ENCODE measurements at places on chromosomes 2 and 18.

- no peak for DNase-seq
Observed at GRCh38 chr2:237538001-237538720, 28.2 kb upstream of the PRLH start.

- no peak for DNase-seq
Observed at GRCh38 chr18:7681298-7681697, 114.2 kb downstream of the PTPRM start.

DNA sequence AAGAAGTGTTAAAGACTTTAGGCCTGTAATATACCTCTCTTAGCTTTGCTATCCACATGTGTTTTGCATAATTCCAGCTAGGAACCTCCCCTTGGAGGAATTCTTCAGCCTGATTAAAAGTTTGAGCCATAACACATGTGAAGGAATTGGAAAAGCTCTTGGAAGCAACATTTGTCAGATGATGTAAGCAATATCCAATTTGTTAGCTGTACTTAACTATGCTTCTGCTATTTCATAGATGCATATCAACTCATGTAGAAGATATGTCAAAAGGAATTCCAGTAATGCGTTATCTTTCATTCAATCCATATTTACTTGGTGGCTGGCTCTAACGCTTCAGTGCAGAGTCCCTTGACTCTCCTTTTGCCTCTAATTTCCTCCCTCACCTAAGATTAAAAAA is 46.2 kb downstream of the PKP4 start:
- no peak for DNase-seq

DNA sequence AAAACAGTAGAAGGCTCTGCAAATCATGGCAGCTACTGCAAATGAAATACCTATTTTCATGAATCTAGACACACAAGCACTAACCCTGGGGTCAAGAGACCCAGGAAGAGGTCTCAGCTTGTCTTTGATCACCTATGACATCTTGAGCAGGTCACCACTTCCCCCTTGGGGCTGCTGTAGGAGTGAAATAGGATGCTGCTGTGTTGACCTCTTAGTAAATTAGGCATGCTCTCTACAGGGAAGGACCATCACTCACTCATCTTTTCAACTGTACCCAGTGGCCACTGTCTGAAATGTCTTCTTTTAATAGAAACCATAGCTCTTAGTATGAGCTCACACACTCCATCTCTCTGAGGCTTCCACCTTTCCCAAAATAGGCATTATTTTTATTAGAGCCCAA is 83.8 kb downstream of the NCK2 start:
- DNase-seq = no peak

DNA sequence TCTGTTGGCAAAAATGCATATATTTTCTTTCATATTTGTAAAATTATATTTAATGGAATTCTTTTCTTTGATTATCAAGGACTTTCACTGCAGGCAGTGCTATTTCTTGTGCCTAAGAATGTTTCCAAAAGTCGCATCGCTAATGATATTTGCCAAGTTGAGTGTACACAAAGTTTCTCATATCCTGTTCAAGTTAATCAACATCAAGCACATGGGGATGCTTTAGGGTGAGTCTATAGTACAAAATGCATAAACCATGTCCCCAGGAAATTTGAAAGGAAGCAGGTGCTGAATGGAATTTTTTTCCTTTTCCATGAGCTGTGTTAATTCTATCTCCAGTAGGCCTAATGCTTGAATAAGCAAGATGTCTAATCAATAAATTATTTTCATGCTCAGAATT is 129.7 kb downstream of the GALNT1 start:
- no peak for DNase-seq

- no peak for DNase-seq
Observed at GRCh38 chr2:172995323-172996244, 80.1 kb upstream of the MAP3K20 start.

GRCh38 chr2:187017438-187017837 is 168.5 kb upstream of the ZSWIM2 start:
- DNase-seq = no peak

- no peak for DNase-seq
Observed at GRCh38 chr2:201257381-201257955, 2.9 kb upstream of the CASP8 start.

DNA sequence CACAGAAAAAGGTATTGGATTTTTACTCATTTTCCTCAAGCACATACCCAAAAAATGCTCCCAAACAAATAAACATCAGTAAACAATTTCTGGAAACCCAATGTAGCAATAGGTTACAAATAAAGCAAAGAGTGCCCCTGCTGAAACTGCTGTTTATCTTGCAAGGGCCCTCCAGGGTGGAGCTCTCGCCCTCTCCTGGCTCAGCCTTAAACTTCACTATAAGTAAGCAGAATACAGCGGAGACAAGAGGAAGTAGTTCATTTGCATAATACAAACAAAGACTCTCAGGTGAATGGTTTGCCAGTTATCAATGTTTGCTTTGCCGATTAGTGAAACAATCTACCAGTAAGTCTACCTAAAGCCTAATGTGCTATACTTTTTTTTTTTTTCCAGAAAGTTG is 437.6 kb downstream of the DLGAP1 start:
- DNase-seq = no peak

DNA sequence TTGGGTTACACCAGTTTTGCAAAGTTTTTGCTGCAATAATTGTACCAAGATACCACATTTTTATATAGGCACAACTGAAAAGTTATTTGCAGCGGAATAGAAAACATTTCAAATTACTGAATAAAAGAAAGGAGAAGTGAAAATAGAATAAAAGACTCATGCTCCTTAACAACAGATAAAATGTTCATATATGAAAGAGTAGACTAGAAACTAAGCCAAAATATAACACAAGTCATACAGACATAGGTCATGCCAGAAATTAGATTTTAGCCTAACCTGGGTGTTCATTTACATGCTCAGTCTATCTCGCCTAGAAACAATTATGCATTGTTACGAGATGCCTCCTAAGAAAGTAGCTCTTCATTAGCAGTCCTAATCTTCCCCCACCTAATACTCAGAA is 16.4 kb upstream of the MAP3K20 start:
- DNase-seq = no peak

- DNase-seq = no peak
Observed at GRCh38 chr2:170218456-170218855, 40.5 kb downstream of the MYO3B start.

DNA sequence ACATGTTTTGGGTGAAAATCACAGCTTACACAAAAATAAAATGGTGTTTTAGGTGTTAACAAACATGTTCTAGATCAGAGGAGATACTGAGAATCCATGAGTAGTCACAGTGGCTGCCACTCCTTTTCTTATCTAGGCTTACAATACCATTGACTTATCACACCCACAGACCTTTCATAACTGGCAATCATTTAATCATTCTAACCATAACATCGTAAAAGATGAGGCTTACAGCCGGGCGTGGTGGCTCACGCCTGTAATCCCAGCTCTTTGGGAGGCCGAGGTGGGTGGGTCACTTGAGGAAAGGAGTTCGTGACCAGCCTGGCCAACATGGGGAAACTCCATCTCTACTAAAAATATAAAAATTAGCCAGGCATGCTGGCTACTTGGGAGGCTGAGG is 18.8 kb upstream of the SERPINB5 start:
- no peak for DNase-seq

GRCh38 chr2:73931531-73932500 is 5.1 kb downstream of the DGUOK start:
- no peak for DNase-seq

GRCh38 chr2:22907330-22907729 is 477.6 kb upstream of the KLHL29 start:
- no peak for DNase-seq

- peak; percentile 55 for DNase-seq
Observed at GRCh38 chr2:37599688-37600525, 71.5 kb downstream of the CDC42EP3 start.

DNA sequence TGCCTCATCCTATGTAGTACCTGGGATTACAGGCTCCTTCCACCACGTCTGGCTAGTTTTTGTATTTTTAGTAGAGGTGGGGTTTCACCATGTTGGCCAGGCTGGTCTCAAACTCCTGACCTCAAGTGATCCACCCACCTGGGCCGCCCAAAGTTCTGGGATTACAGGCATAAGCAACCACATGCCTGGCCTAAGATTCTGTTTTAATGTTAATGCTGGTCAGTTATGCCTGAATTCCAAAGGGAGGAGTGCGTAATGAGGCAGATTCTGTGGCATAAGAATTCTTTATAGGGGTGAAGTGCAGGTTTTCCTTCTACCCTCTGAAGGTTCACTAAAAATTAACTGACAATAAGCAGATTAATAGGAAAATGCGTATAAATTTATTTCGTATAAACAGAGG is 1343.8 kb upstream of the LRRTM1 start:
- no peak for DNase-seq

DNA sequence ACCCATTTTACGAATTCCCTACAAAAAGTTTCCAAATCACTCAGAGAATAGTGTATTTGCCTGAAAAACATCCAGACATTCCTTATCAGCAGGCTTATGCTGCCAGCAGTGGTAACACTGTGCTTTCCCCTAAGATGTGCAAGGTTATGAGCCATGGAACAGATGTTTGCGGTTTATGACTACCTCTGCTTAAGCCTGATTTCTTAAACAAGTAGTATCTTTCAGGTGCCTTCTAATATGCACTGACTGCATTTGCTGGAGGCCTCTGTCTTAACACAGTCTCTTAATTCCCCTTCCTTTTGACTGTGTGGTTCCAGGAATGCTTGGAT is 54.8 kb downstream of the CDC42EP3 start:
- no peak for DNase-seq

- no peak for DNase-seq
Observed at GRCh38 chr2:73949802-73950201, 23.1 kb downstream of the DGUOK start.

- no peak for DNase-seq
Observed at GRCh38 chr18:51006061-51006818, 23.8 kb upstream of the SMAD4 start.

DNA sequence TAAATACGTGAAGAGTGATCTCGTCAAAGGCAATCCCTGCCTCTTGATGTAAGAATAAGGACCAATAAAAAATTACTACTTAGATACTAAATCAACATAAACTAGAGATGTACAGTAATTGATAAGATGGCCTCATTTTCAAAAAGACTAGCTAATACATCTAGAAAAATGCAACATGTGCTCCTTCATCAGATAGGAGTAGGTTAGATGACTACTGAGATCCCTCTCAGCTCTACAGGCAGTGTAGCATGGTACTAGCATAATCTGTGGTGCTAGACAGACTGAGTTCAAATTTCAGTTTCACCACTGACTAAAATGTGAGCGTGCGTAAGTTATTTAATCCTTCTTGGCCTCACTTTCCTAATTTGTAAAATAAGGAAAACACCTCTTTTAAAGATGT is 82.6 kb upstream of the FRZB start:
- no peak for DNase-seq

DNA sequence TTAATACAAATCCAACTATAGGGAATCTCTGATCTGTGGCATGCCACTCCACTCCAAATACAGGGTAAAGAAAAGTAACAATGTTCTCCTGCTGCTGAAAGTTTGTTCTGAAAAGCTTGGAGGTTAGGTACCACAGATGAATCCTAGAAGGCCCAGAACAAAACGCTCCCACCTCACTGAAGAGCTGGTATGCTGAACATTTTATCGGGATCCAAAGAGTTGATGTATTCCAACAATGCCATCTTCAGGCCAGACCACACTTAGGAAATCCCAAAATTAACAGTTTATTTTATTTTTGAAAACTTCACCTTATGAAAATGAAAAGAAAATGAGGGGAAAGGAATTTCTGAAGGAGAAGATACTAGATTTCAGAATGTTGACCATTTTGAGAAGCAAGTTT is 145.1 kb upstream of the CDH19 start:
- no peak for DNase-seq

GRCh38 chr18:63145166-63145850 is 174.3 kb downstream of the BCL2 start:
- no peak for DNase-seq

- no peak for DNase-seq
Observed at GRCh38 chr18:45567123-45567522, 48.2 kb upstream of the SLC14A2 start.

GRCh38 chr2:134429886-134430285 is 176.0 kb downstream of the MGAT5 start:
- no peak for DNase-seq

DNA sequence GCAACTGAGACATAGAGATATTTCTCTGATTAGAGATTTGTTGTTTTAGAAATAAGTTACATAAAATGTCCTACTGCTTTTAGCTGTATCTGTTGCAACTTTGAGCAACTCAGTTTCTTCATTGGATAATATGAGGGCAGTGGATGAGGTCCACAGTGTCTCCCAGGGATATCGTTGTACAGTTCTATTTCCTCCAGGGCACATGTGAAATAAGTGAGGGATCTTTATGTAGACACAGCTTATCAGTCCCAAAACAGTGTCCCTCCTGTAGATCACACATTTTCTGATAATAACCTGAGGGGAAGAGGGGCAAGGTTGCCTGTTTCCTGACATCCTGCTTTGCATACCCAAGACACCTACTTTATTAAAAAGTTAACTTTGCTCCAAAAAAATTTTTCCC is 1231.2 kb upstream of the ZEB2 start:
- DNase-seq = no peak

Data from stimulated activated CD4-positive, alpha-beta T cell treated with anti-CD3 and anti-CD28 coated beads, TNF-alpha, amount 100 ng/mL, for 1 hour (primary cell).